IPS DF 6.9 (cell line): ENCODE measurements at places on chromosomes 2 and 18.

GRCh38 chr2:29519338-29519925 is 402.0 kb downstream of the ALK start:
- no peaks in the 10 kb centered on the region for H3K27me3 ChIP-seq
- no peak for DNase-seq
- H3K36me3 ChIP-seq: no peaks in the 10 kb centered on the region
- no peak overlapping the region for H3K27ac ChIP-seq
- H3K4me1 ChIP-seq: peaks cover 1% of the 10 kb centered on the region; the same call in 1 of the 2 replicates
- H3K4me3 ChIP-seq: no peak overlapping the region

DNA sequence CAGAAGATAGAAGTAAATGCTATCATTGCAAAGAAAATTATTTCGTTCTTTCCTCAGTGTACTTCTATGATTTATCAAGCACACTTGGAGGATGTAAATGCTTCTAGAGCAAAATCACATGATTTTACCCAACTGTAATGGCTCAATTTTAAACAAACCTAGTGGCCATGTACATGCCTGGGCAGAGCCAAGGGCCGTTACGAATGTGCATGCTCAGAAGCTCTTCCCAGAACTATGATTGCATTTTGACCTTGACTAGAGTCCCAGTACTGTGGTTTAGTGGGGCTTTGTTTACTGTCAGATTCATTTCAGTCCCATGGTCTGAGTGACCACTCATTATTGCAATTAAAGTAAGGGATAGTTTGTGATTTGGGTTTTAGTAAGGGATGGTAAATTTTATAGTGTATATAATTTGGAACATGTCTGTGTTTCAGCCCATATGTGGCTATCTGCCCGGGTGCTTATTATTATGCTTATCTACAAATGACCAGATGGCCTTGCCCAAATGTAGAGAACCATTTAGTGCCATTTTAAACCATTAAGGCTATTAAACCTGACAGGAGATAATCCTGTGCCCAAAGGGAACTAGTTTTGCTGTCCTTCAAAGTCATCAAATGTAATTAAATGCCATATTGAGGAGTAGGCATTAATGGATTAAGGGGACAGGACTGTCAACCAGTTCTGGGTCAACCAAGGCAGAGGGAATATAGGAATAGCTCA is 239.1 kb downstream of the ICOS start:
- H3K4me3 ChIP-seq: no peak overlapping the region
- H3K27ac ChIP-seq: no peak overlapping the region
- H3K4me1 ChIP-seq: no peaks in the 10 kb centered on the region
- H3K27me3 ChIP-seq: no peaks in the 10 kb centered on the region
- no peak for DNase-seq

DNA sequence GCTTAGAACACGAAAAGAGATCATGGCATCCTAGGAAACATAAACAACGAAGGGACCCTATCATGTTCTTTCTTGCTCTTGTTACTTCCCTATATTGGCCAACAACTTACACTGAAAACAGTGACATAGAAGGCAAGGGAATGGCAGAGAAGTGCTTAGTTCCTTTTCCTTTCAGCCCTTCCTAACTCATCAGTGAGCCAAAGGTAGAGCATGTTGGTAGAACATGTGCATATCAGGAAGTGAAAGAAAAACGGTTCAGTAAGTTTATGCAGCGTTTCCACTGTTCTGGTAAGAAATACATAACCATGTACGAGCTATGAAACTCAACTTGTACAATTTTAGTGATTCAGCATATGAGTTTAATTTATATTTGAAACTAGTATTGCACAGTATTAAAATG is 21.7 kb downstream of the AKAIN1 start:
- DNase-seq: no peak
- H3K27ac ChIP-seq: no peak overlapping the region
- no peaks in the 10 kb centered on the region for H3K4me1 ChIP-seq
- H3K36me3 ChIP-seq: no peaks in the 10 kb centered on the region

- DNase-seq: no peak
- no peak overlapping the region for H3K4me3 ChIP-seq
- H3K27me3 ChIP-seq: no peaks in the 10 kb centered on the region
- H3K27ac ChIP-seq: no peak overlapping the region
- H3K36me3 ChIP-seq: no peaks in the 10 kb centered on the region
Measured at GRCh38 chr18:46301081-46301480, 196.9 kb downstream of the HAUS1 start.

- H3K27me3 ChIP-seq: no peaks in the 10 kb centered on the region
- no peak overlapping the region for H3K27ac ChIP-seq
- DNase-seq: peak; percentile 50
- no peaks in the 10 kb centered on the region for H3K4me1 ChIP-seq
- no peaks in the 10 kb centered on the region for H3K36me3 ChIP-seq
Measured at GRCh38 chr2:1538663-1539062, 125.4 kb downstream of the TPO start.
